ENCODE measurements at places on chromosomes 11 and 22. TPM values are rescaled to one million over a fixed set of nuclear protein-coding genes. Genes with fewer than 3 reads are reported as not detected.

DNA sequence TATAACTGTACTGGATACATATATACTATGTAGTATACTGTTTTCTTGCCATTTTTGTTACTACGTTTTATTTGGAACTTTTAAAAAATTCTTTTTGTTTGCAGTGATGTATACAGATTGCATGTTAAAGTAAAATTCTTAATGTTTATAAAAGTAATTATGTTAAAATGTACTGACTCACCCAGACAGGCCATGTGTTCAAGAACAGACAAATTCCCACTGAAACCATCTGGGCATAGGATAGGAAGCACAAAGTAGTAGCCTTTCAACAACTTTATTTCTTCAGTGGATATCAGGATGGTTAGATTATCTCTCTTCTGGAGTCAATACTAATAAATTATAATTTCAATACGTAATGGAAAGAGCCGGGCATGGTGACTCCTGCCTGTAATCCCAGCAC lies 19.8 kb downstream of the PRMT3 start:
- DNase-seq: no peak

Gene RNF26
- total RNA-seq: 9.3 TPM

GRCh38 chr22:47012589-47013370 lies 250.3 kb downstream of the TBC1D22A start:
- DNase-seq: peak; percentile 39

- DNase-seq: peak; percentile 28
Observed at GRCh38 chr22:42799461-42800405, 57.3 kb downstream of the ARFGAP3 start.

Gene CADM1
- total RNA-seq: 0.69 TPM

DNA sequence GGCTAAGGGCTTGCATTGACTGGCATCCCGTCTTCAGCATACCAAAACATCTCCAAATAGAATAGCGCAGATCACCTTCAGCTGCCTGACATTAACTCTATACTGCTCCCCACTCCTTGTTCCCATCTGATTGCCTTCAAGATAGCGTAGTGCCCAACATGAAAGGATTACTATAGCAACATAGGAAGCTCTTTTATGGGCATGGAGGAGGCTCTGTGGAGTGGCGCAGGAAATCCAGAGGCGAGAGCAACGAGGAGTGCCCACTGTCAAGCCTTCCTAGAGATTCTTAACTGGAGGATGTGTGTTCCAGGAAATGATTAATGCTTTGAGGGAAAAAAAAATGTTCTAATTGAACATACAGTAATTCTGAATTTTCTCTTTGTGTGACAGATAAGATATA lies 213.3 kb downstream of the CADM1 start:
- no peak for DNase-seq

Gene ASCL2
- total RNA-seq: not detected

GRCh38 chr11:92329137-92329536 lies 104.5 kb downstream of the FAT3 start:
- DNase-seq: no peak

DNA sequence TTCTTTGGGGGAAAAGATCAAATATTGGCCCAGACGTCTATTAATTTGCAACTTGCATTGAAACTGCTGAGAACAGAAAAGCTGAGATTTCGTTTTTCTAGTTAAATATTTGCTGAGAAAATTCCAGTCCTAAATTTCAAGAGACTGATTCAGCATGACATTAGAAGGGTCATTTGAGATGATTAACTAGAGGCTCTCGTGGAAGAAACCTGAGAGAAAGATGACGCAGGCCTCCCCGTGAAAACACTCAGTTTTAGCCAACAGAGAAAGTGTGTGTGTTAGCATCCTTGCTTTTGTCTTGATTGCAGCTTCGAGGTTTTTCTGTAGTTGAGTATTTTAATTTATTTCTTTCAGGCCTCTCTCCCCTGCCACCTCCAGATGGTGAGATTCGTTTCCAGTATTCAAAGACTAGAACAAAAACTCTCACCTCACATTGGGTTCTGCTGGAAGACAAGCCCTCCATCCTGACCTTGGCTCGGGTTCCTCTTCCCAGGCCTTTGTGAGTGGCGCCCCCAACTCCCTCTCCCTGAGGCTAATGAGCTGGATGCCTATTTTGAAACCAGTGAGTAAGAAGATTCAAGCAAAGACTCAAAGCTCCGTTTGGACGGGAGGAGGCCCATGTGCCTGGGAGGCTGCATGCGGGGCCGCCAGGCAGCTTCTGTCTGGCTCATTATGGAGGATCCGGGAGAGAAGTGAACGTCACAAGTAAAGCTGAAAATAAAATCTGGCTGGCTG lies 52.4 kb downstream of the CELSR1 start:
- DNase-seq: no peak

- no peak for DNase-seq
Observed at GRCh38 chr11:2160736-2161259, at the start of gene INS. Gene INS, minus strand, starts transcription at chr11:2161209. Its CDS starts 238 bp downstream, at chr11:2160971.

- DNase-seq: no peak
Observed at GRCh38 chr11:57356268-57356667, 18.1 kb downstream of the P2RX3 start.

DNA sequence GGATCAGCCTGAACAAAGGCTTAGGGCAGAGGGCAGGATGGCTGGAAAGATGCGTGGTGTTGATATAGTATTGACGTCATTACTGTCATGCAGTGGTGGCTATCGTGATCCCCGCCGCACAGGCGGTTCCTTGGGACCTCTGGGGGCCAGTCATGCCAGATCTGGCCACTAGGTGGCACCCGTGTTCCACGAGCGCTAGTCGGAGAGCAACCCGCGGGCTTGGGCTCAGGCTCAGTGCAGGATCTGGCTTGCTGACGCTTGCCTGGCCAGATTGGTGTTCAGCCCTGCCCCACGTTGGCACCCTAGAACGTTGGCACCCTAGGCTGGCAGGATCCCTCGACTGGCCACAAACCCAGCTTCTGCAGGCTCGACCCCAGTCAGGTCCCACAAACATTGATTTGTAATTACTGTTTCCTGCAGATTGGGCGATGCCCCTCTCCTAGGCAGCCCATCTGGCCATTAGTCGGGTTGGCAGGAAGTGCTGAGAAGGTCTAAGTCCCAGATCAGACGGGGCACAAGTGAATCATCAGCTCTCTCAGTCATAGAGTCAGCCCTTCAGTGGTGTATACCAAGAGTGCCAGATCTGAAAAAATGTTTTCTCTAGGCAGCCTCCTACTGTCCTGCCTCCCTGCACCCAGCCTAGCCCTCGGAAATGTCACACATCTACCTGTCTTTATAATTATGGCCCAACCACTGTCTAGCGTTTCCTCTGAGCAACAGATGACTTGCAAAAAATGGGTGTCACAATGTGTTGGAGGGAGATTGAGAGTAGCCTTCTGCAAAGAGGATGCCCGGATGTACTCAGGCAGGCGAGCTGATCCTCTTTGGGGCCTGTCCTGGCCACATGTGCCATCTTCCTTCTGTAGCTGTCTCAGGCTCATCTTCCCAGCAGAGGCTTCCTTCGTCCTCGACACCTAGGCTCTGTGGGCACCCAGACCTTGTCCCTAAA lies 315.3 kb downstream of the TMEM135 start:
- peak; percentile 72 for DNase-seq

DNA sequence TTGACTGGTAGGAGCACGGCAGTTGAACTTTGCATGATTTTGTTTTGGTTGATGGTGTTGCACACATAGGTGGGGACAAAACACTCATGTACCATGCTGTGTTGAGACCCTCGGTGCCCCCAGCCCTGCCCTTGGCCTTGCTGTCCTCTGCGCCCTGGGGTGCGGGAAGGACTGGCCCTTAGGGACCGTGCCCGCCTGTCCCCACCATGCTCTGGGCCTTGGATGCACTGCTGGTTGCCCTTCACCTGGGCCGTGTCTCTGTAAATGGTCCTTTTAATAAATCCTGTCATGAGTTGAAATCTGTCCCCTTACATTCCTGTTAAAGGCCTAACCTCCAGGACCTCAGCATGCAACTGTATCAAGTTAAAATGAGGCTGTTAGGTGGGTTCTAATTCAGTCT lies 102.3 kb upstream of the ANO1 start:
- DNase-seq: no peak

Gene NECTIN1
- total RNA-seq: 3.8 TPM

DNA sequence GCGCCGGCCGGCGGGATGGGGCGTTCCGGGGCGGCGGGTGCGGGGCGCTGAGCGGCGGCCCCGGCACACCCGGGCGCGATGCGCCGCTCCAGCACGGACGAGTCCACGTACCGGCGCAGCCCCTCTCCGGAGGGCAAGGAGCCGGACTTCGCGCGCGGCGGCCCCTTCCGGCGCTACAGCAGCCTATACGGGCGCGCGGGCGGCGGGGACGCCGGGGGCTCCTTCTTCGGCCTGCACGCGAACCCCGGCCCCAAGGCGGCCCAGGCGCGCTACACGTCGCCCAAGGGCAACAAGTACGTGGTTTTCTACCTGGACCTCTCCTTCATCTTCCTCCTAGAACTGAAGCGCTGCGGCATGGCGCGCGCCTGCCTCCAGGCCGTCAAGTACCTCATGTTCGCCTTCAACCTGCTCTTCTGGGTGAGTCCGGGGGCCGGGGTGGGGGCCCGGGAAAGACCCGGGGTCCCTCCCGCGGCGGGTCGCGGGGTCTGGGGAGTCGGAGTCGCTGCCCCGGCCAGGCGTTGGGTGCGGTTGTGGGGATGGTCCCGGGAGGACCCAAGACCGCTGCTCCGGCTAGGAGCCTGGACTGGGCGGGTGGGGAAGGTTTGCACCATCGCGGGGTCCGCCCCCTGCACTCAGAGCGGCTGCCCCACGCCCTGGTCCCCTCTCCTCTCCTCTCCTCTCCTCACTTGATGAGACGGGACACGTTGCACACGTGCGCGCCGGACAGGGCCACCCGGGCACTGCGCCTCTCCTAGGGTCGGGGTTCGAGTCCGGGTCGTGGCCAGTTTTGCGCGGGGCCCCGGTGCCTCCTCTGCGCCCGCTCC lies 7.5 kb downstream of the TSPAN4 start:
- no peak for DNase-seq

DNA sequence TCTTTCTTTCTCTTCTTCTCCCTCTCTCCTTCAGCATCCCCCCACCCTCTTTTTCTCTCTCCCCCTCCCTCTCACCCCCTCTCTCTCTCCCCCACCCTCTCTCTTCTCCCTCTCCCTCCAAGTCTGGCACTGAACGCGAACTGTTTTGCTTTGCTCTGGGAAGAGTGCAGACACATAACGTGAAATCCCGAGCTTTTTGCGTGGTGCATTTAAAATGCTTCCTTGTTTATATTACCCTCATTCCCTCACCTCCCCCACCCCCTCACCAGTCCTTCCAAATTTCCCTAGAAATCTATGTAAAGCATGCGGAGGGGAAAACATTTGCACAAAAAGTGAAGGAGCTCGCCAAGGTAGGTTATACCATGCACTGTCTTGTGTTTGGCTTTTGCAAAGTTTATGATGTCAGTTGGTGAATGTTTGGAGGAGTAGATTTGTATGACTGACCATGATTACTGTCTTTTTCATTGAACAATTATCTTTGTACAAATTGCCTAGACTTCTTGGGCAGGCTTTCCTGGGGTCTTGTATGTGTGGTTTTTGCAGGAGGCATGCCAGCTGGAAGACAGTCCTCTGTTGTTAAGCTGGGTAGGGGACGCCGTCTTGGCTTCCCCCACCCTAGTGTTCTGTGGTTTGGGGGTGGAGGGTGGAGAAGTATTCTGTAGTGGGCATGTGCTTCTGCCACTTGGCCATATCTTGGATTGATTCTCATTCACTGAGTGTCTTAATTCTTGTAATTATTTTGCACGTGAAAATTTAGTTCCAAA lies 123.7 kb upstream of the HSD17B12 start:
- DNase-seq: no peak

Gene PRDM11
- 3.8 TPM for total RNA-seq

Gene PIH1D2
- total RNA-seq: 1.5 TPM

GRCh38 chr22:46612904-46613605 lies 7.1 kb upstream of the GRAMD4 start:
- DNase-seq: no peak

DNA sequence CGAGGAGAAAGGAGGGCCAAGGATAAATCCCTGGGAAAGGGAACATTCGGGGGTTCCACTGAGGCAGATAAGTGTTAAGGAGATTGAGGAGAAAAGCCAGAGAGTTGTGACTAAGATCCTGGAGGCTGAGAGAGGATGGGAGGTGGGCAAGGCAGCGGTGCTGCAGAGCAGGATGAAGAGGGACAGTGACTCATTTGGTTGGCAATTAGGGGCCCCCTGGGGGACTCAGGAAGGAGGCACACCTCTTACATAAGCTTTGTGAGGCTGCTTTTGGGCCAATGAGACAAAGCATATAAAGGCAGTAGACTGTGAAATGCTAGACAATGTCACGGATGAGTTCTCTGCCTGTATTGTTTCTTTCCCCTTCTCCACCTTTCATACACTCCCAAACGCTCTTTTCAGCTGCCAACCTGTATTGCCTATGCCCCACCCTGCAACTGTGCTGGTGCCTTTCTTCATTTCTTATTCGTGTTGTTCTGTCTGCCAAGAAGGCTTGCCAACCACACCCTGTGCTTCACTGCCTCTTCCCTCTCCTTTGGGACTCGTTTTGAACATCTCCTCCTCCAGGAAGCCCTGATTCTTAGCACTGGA lies 246.8 kb upstream of the KIRREL3 start:
- no peak for DNase-seq

- DNase-seq: no peak
Observed at GRCh38 chr22:45006964-45007390, 2.8 kb downstream of the PHF21B start.

Gene PANX2
- not detected for total RNA-seq

DNA sequence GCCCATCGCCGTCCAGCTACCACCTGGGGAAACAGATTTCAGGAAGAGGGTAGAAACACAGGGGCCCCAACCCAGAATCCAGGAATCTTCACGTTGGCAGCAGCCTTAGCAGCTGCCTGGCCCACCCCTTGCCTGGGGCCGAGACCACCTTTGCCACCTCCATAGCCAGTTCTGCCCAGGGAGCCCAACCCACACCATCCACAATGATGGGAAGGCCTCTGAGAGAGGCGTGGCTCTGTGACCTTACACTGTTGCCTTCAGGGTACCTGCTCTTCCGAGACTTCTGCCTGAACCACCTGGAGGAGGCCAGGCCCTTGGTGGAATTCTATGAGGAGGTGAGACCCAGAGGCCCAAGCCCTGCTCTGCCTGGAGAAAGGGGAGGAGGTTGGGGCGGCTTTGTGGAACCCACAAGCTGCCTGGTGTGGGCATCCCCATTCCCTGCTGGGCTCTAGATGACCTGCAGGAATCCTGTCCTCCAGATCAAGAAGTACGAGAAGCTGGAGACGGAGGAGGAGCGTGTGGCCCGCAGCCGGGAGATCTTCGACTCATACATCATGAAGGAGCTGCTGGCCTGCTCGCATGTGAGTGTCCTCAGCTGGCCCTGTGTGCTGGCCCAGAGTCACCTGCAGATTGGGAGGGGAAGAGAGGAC lies 10.0 kb upstream of the ANKRD13D start:
- no peak for DNase-seq

Gene VWCE
- 1.2 TPM for total RNA-seq

GRCh38 chr22:36369922-36370791 lies 17.6 kb downstream of the MYH9 start:
- DNase-seq: peak; percentile 52

DNA sequence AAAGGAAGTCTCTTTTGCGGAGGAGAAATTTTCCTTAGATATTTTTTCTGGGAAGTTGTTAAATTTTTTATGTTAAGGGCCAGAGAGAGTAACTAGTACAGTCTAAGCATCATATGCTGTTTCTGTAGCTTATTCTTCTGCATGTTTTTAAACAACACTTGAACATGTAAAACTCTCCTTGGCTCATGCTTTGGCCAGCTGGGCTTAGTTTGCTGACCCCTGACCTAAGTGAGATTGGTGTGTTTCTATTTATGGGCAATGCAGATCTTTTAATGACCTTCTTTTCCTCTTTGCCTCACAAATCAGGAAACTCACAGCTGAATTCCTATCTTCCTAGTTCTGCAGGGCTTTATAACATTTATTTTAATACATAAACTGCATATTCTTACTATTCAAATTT lies 942.5 kb downstream of the OPCML start:
- DNase-seq: no peak

Gene OR10A2
- not detected for total RNA-seq

Gene SLC22A8
- not detected for total RNA-seq

Gene MS4A6E
- not detected for total RNA-seq
